SHP77 treated with DMSO at 0.1 percent for 48 hours (cell line): ENCODE measurements at places on chromosomes 1 and 21.

DNA sequence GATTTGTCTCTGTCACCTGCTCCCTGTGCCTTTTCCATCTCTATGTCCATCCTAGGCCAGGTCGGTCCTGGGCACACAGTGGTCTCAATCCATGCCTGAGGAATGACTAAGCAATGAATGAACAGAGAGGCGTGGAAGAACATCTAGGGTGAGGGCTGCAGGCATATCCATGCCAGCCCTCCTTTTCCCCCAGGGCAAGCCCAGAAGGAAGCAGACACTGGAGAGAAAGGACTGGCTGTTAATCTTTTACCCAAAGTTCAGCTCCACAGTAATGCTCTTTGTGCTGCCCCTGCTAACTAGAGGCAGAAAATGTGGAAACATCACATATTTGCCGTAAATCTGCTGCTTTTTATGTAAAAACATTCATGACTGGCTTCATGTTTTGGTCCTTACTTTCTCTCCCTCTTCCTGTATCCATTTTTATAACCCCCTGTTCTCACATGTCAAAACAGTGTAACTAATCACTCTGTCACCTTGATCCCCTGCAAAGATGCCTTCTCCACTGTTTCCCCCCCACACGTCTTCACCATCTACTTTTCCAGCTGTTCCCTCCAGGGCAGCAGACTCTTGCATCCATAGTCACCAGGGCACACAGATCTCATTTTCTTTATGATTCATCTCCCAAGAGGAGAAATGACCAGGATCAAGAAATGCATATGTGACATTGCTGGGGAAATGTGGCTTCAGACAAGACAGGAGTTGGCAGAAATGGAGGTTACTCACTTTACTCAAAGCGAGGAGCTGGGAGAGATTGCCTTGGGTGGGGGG is 166.4 kb upstream of the PROX1 start:
- no peak for DNase-seq

DNA sequence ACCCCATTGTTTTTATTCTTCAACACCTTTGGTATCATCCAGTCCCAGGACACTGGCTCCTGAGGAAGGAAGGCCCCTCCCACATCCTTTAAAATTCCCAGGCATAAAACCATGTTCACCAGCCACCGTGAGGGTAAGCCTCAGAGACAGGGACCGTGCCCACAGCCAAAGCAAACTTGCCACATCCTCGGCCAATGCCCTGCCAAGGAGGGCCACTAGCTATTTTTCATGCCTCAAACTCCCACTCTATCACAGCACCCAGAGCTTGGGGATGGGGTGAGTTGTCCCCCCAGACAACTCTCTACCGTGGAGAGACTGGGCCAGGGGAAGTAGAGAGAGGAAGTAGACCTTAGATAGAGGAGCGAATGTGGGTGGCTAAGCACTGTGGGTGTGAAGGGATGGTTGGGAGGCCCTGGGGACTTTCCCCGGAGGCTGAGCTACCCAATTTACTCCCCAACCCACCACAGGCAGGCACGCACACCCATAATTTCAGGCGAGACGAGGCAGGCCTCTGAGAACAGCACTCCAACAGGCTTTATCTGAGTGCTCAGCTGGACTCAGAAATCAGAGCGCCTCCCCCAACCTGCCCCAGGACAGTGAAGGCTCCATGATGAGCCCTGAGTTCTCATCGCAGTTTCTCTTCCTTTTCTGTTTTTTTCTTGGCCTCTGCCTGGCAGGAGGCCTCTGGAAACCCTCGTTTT is 15.9 kb upstream of the BTG2 start:
- peak; percentile 19 for DNase-seq

DNA sequence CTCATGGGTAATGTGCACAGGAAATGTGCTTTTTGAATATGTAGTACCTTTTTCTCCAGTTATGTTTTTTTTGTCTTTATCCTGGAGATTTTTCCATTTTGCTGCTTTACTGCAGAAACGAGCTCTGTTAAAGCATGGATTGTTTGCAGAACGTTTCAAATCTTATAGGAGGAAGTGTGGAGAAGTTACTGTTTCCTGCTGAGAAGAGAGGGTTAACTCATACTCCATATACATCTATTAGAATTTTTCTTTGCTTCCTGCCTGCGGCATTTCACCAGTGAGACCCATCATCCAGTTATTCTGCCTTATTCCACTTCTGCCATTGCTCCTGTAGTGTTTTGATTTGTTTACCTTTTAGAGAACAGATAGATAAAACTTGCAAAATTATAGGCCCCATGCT is 2.0 kb downstream of the RPRD2 start:
- DNase-seq = peak; percentile 15

DNA sequence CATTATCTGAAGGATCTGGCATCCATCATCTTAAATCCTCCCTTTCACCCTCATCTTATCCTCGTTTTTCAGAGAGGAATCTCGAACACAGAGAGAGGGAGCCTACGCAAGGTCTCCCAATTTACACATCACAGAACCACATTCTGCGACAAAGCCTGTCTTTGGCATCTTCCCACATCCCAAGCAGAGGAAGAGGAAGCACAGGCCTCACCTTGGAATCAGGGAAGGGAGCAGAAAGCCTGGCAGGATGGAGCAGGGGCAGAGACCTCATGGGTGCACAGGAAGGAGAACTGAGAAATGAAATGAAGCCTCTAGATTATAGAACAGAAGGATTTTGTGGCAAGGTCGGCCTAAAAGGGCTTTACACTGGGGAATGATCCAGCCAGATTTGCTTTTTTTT is 5.8 kb downstream of the ABCB10 start:
- no peak for DNase-seq

DNA sequence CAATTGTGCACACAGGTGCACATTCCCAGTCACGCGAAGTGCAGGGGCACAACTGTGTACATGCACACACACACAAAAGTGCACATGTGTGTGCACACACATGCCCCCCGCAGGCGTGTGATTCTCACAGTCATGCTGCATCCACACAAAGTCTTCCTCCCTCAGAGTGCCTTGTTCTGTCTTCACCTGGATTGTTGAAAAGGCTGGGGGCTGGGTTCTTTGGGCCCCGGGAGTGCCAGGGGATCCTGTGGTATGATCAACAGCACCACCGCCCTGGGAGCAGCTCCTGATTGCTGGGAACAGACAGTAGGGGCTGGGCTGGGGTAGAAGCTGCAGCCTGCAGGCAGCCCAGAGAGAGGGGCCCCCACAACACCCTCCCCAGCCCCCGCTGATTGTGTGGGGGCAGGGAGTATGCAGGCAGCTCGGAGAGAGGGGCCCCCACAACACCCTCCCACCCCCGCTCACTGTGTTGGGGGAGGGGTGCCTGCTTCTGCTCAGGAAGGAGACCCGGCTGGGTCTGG is 3.4 kb downstream of the COL18A1 start:
- DNase-seq = no peak

DNA sequence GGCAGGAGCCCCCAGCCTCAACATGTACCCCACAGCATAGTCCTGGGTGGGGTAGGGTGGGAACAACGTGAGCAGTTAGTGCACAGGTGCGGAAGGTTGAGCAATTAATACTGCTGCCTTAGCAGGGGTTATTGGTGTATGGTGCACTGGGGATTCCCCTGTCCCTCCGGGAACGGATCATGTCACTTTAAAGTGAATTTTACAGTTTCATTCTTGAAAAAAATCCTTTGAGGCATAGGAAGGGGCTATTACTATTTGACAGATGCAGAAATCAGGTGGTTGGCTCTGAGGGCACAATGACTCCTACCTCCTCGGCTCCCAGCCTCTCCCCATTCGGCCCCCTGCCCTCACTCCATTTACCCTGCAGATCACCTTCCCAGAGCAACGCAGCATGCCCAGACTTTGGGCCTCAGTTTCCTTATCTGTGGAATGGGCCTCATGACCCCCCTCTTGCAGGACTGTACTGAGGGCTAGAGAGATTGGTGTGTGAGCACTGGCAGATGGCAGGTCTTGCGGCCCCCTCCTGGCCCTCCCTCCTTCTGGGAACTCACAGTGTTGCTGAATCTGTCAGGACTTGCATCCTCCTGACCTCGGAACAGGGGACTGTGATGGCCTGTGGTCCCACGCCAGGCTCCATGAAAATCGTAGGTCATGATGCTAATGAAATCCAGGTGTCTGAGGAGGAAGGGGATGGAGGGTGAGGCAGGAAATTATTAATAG is 5.1 kb upstream of the MYBPH start:
- no peak for DNase-seq

GRCh38 chr1:160116283-160117147 is 956 bp downstream of the ATP1A2 start:
- no peak for DNase-seq

DNA sequence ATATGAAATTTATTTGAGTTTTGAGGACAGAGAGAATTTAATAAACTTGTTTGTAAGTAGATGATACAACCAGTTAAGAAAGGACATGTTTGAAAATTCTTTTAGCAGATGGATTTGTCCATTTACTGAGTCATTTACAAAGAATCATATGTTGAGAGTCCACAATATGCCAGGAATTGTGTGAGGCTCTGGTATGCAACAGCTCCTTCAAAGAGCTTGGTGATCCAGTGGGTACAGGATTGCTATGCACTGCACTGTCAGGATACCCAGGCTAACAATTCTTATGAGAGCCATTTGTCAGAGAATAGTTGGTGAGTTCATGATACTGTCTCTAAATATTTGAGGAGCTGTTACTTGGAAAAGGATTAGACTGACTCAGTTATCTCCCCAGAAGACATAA is 11.0 kb downstream of the DNM3 start:
- no peak for DNase-seq

GRCh38 chr1:90864681-90865080 is 147.6 kb upstream of the BARHL2 start:
- no peak for DNase-seq

- no peak for DNase-seq
These were observed 3.7 kb upstream of the SERPINC1 start for GRCh38 chr1:173920861-173921260.
